ENCODE measurements at places on chromosomes 13 and 19.

- no peak for DNase-seq
Measured at GRCh38 chr19:41876847-41877832, at the start of gene CD79A. Gene CD79A, plus strand, starts transcription at chr19:41877279. Its CDS starts 26 bp downstream, at chr19:41877305.

GRCh38 chr13:85528491-85529217 is 270.6 kb downstream of the SLITRK6 start:
- peak; percentile 49 for DNase-seq

DNA sequence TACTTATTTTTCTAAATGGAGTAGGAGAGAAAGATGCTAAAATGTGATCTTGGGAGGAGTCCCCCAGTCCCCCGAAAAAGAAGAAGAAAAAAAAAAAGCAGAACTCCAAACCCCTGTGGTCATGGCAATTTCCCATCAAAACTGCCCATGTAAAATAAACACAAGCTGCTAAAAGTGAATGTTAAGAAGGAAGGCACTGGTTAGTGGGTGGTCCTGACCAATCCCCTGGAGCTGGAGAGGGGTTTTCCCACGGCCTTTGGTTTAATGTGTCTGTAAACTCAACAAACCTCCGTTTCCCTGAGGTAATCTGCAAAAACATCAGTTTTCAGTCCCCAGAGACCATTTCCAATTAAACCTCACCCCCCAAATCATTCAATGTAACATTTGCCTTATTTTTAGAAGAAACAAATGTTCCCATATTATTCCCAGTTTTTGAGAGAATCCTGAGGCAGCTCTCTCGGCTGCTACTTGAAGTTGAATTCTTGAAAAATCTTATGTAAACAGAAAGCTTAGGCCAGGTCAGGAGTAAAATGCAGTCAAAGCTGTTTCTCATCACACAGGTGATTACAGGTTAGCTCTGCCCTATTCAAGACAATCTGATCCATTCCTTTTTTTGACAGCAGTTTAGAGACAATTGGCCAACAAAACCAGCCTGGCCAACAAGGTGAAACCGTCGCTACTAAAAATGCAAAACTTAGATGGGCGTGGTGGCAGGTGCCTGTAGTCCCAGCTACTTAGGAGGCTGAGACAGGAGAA is 17.0 kb downstream of the RAB3D start:
- no peak for DNase-seq

DNA sequence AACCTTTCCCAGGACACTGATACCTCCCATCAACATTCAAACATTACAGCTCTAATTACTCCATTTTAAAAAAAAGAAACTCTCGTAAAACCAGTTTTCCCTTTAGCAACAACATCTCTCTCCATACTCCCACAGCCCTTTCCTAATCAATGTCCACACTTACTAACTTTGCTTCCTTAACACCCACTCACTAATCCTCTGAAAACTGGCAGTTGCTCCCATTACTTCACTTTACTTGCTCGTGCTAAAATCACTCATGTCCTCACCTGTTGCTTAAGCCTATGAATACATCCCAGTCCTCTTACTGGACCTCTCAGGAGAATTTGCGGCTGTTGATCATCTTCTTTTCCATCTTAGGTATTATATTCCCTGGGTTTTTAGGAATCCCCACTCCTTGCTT is 44.8 kb downstream of the RBM26 start:
- no peak for DNase-seq

DNA sequence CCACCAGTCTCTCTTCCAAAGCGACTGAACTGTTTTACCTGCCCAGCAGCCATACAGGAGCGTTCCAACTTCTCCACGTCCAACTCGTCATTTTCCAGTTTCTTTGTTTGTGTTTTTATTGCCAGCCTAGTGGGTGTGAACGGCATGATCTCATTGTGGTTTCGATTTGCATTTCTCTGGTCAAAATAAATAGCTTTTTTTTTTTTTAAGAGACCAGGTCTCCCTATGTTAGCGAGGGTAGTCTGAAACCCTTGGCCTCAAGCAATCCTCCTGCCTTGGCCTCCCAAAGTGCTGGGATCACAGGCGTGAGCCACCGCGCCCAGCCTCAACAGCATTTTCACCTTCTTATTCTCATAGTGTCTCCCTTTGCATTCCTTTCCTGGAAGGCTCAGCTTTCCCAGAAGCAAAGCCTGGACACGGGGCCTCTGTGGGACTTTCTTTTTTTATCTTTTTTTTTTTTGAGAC is 4.2 kb upstream of the JSRP1 start:
- DNase-seq: no peak

GRCh38 chr13:93079294-93079693 is 147.3 kb upstream of the GPC6 start:
- DNase-seq: peak; percentile 68

- DNase-seq: no peak
Measured at GRCh38 chr13:30659980-30660379, 42.3 kb downstream of the USPL1 start.

GRCh38 chr13:84784443-84785153 is 902.3 kb upstream of the SLITRK1 start:
- DNase-seq: no peak

GRCh38 chr19:1308718-1309117 is 23.0 kb downstream of the EFNA2 start:
- no peak for DNase-seq

DNA sequence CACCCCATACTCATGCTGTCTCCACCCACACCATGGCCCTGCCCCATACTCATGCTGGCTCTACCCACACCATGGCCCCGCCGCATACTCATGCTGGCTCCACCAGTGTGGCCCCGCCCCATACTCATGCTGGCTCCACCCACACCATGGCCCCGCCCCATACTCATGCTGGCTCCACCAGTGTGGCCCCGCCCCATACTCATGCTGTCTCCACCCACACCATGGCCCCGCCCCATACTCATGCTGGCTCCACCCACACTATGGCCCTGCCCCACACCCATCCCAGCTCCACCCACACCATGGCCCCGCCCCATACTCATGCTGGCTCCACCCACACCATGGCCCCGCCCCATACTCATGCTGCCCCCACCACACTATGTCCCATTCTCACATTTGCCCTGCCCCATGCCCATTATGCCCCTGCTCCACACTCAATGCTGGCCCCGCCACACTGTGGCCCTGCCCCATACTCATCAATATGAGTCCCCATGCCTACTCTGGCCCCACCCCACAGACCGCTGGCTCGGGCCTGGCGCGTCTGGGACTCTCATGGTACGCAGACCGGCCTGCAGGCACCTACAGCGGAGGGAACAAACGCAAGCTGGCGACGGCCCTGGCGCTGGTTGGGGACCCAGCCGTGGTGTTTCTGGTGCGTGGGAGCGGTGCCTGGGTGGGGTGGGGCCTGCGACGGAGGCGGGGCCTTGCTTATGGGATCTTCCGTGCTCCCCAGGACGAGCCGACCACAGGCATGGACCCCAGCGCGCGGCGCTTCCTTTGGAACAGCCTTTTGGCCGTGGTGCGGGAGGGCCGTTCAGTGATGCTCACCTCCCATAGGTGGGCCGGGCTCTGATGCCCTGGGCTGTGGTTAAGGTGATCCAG is 3.7 kb upstream of the ARHGAP45 start:
- DNase-seq: no peak

GRCh38 chr13:31064636-31065035 is 97.1 kb downstream of the HSPH1 start:
- no peak for DNase-seq

Measured in fibroblast of pulmonary artery (primary cell).